ENCODE measurements at places on chromosomes 12 and 14. TPM values are rescaled to one million over a fixed set of nuclear protein-coding genes. Genes with fewer than 3 reads are reported as not detected.

GRCh38 chr14:95445676-95446075 lies 70.8 kb downstream of the SYNE3 start:
- no peak overlapping the region for H3K4me3 ChIP-seq
- no peaks in the 10 kb centered on the region for H3K36me3 ChIP-seq
- H3K27ac ChIP-seq: no peak overlapping the region
- no peak for DNase-seq
- peaks cover 12% of the 10 kb centered on the region for H3K4me1 ChIP-seq

- H3K4me3 ChIP-seq: no peak overlapping the region
- no peak for DNase-seq
- peaks cover 22% of the 10 kb centered on the region for H3K27me3 ChIP-seq
- no peak overlapping the region for H3K27ac ChIP-seq
- peaks cover 18% of the 10 kb centered on the region for H3K4me1 ChIP-seq
Measured at GRCh38 chr12:108361606-108362005, 22.5 kb upstream of the CMKLR1 start.

DNA sequence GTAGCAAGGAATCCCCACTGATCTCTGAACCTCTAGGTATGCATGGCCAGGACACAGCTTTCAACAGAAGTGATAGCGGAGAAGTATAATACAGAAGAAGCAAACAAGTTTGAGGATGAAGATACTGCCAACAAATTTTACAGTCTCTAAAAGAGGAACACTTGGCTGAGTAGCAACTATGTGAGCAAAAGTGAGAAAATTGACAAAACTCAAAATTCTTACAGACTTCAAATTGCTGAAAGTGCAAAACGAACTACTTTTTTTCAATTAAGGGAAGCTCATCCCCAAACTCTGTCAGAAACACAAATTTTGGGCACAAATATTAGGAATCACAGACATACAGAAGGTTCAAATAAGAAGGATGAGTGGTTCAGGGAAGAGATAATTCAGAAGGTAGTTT lies 1324.6 kb downstream of the LRFN5 start:
- H3K36me3 ChIP-seq: no peaks in the 10 kb centered on the region
- H3K27ac ChIP-seq: no peak overlapping the region
- peaks cover 4% of the 10 kb centered on the region for H3K4me1 ChIP-seq
- H3K4me3 ChIP-seq: no peak overlapping the region
- no peak for DNase-seq

- no peak overlapping the region for H3K27ac ChIP-seq
- DNase-seq: no peak
- H3K36me3 ChIP-seq: no peaks in the 10 kb centered on the region
Measured at GRCh38 chr14:97101561-97101960, 304.4 kb downstream of the VRK1 start.

GRCh38 chr12:50351120-50352043 lies 45.0 kb downstream of the FAM186A start:
- DNase-seq: no peak
- no peak overlapping the region for H3K27ac ChIP-seq
- no peaks in the 10 kb centered on the region for H3K36me3 ChIP-seq
- H3K4me3 ChIP-seq: no peak overlapping the region
- no peaks in the 10 kb centered on the region for H3K27me3 ChIP-seq

- H3K27ac ChIP-seq: no peak overlapping the region
- H3K27me3 ChIP-seq: peaks cover 10% of the 10 kb centered on the region
- H3K36me3 ChIP-seq: no peaks in the 10 kb centered on the region
- H3K4me1 ChIP-seq: no peaks in the 10 kb centered on the region
- H3K4me3 ChIP-seq: no peak overlapping the region
Measured at GRCh38 chr14:36997843-36998242, 174.6 kb downstream of the SLC25A21 start.

- peaks cover 24% of the 10 kb centered on the region for H3K4me1 ChIP-seq
- DNase-seq: no peak
- peaks cover 20% of the 10 kb centered on the region for H3K27me3 ChIP-seq
- no peaks in the 10 kb centered on the region for H3K36me3 ChIP-seq
- no peak overlapping the region for H3K27ac ChIP-seq
Measured at GRCh38 chr12:115758183-115758582, 519.3 kb downstream of the MED13L start.

DNA sequence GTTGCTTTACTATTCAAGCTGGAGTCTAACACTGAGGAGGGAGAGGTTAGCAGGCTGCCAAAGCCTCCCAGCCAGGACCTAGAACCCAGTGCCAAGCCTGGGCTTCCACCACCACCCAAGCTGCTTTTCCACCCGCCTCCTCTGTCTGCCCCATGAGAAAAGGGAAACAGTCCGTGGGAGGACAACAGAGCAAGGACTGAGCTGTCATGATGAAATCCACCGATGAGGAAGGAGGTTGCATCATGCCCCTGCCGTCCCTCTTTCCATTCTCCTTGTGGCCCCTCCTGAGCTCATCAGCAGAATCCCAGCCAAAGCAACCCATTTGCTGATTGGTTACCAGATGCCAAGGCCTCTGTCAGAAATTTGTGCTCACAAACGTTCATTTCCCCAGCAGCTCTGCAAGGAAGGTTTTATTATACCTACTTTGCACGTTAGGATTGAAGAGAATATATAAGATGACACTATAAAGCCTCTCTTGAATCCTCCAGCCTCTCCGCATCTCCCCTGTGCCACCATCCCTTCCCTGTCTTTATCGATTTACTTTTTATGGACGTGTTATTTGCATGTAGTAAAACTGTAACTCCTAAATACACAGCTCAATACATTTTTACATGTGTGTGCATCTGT lies 6.3 kb upstream of the SERPINA1 start:
- H3K27ac ChIP-seq: no peak overlapping the region
- H3K27me3 ChIP-seq: no peaks in the 10 kb centered on the region
- peaks cover 40% of the 10 kb centered on the region for H3K4me1 ChIP-seq
- H3K36me3 ChIP-seq: no peaks in the 10 kb centered on the region

ASCL1 gene
- 7.5 TPM for total RNA-seq

CMA1 gene
- total RNA-seq: not detected

GUCY2C gene
- 2.1 TPM for total RNA-seq

KRT77 gene
- total RNA-seq: 0.27 TPM

ORMDL2 gene
- 76.1 TPM for total RNA-seq
